Small intestine (tissue), 16 donors: ENCODE measurements at places on chromosomes 4 and X.

DNA sequence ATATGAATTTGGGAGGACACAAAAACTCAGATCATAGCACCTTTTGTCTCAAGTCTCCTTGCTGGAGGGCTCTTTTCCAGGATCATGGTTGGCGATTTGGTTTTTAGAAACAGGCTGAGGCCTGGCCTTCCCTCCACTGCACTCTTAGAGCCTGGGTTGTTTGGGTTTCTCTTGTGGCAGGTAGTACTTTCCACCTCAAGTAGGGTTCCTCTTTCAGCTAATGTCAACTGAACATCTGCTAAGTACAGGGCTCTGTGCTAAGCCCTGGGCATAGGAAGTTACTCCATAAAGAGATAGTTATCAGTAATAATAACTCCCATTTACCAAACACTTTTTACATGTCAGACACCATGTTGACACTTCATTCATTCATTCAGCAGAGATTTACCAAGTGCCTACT is 28.2 kb upstream of the APLN start:
- no peaks in the 10 kb centered on the region for H3K4me1 ChIP-seq
- no peak overlapping the region for H3K27ac ChIP-seq
- no peak overlapping the region for H3K4me3 ChIP-seq
- DNase-seq: no peak

GRCh38 chrX:12469296-12469695 is 321.9 kb upstream of the PRPS2 start:
- no peaks in the 10 kb centered on the region for H3K36me3 ChIP-seq
- H3K4me1 ChIP-seq: no peaks in the 10 kb centered on the region
- no peaks in the 10 kb centered on the region for H3K27me3 ChIP-seq
- no peak overlapping the region for H3K4me3 ChIP-seq

GRCh38 chrX:10902001-10902400 is 209.1 kb upstream of the HCCS start:
- no peak overlapping the region for H3K4me3 ChIP-seq
- H3K36me3 ChIP-seq: no peaks in the 10 kb centered on the region
- H3K4me1 ChIP-seq: no peaks in the 10 kb centered on the region
- H3K27ac ChIP-seq: no peak overlapping the region

DNA sequence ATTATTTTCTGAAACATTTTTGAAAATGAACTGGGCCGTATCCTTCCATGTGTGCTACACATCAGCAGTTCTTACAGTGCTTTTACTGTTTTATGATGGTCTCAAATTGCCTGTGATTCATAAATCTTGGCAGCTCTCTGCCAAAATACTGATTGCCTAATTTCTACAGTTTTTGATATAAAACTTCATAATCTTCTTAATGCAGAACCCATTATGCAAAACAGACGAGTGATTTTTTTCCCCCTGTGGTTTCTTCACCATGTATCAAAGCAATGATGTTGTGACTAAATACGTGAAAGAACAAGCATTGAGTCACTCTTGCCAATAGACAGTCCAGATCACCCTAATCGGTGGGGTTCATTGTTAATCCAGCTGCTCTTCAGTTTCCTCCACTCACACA is 156.4 kb upstream of the WDR1 start:
- no peak overlapping the region for H3K27ac ChIP-seq
- no peaks in the 10 kb centered on the region for H3K36me3 ChIP-seq
- H3K4me3 ChIP-seq: no peak overlapping the region
- H3K4me1 ChIP-seq: no peaks in the 10 kb centered on the region

DNA sequence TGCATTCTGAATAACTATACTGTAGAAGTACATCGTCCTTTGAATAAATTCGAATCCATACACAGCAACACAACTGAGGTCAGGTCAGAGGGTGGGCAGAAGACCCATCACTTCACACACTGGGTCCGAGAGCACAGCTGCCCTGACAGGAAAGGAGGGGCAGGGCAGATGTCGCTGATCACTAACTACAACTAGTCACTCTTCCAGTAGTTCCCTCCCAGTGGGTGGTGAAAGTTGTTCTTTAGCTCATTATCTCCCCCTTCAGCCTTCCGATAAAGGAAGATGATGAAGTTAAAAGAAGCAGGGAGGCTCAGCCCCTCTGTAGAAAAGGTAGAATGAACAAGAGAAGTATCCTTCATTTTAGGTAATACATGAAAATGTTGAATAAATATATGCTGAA is 278.9 kb downstream of the INPP4B start:
- no peaks in the 10 kb centered on the region for H3K4me1 ChIP-seq
- peak; percentile 68 for DNase-seq
- no peaks in the 10 kb centered on the region for H3K27me3 ChIP-seq
- peak overlapping the region; percentile 52 for H3K4me3 ChIP-seq
- H3K36me3 ChIP-seq: no peaks in the 10 kb centered on the region

DNA sequence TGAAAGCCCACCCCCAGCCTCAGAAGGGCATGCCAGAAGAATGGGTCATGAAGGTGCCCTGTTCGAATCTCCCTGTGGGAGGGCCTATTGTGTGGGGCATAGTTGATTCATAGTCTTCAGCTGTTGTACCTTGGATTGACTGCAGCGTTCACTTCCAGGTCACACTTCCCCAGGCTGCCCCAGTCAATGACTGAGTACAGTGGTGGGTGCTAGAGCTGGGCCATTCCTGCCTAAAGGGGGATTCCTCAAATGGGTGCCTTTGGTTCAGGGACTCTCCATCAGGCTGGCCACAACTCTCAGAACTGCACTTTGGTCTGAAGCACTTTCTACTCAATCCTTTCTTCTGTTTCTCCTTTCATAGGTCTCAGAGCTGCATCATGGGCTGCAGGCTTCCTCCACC is 35.0 kb upstream of the RASGEF1B start:
- no peak overlapping the region for H3K4me3 ChIP-seq
- H3K4me1 ChIP-seq: no peaks in the 10 kb centered on the region
- no peak overlapping the region for H3K27ac ChIP-seq
- no peaks in the 10 kb centered on the region for H3K36me3 ChIP-seq

DNA sequence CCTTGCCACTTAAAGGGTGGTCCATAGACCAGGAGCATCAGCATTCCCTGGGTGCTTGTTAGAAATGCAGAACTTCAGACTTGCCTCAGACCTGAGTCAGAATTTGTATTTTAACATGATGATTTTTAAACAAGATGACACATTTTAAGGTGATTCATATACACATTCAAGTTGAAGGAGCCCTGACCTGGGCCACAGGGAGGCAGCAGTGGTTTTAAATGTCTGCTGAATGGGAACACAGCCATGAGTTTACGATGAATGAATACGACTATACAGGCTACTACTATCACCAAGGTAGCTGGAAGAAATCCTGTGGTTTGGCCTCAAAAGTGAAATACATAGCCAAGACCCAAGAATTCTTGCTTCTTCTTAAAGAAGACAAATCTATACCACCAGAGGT is 2.9 kb downstream of the HDAC8 start:
- peaks cover 2% of the 10 kb centered on the region for H3K36me3 ChIP-seq
- no peaks in the 10 kb centered on the region for H3K27me3 ChIP-seq
- no peak overlapping the region for H3K4me3 ChIP-seq
- no peak for DNase-seq
- H3K27ac ChIP-seq: no peak overlapping the region
- H3K4me1 ChIP-seq: no peaks in the 10 kb centered on the region

- no peaks in the 10 kb centered on the region for H3K36me3 ChIP-seq
- DNase-seq: no peak
- no peak overlapping the region for H3K4me3 ChIP-seq
- no peaks in the 10 kb centered on the region for H3K27me3 ChIP-seq
- H3K4me1 ChIP-seq: no peaks in the 10 kb centered on the region
These were observed 21.6 kb downstream of the HTRA3 start for GRCh38 chr4:8291036-8291682.

DNA sequence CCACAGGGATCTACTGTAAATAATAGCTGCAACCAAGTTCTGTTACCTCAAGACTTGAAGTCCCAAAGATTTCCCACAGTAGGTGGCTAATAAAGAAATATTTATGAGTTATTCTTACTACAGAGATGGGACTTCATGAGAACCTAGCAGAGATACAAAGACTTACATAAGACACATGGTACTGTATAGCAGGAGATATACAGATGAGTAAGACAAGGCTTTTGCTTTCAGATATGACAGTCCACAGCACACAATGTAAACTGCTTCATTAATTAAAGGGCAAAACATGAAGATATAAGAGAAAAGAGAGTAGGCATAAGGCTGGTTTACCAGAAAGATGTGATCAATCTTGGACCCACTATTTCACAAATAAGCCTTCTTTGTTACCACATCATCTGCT is 6.6 kb downstream of the ANKRD17 start:
- H3K36me3 ChIP-seq: peaks cover 20% of the 10 kb centered on the region
- H3K27me3 ChIP-seq: no peaks in the 10 kb centered on the region
- no peak for DNase-seq
- no peak overlapping the region for H3K4me3 ChIP-seq

- H3K36me3 ChIP-seq: no peaks in the 10 kb centered on the region
- no peak overlapping the region for H3K4me3 ChIP-seq
- H3K27ac ChIP-seq: no peak overlapping the region
- no peak for DNase-seq
These were observed 73.1 kb upstream of the IL13RA1 start for GRCh38 chrX:118654331-118654730.

- H3K4me1 ChIP-seq: no peaks in the 10 kb centered on the region
- H3K36me3 ChIP-seq: no peaks in the 10 kb centered on the region
- no peak overlapping the region for H3K4me3 ChIP-seq
- no peak overlapping the region for H3K27ac ChIP-seq
- peak; percentile 0 for DNase-seq
These were observed 18.9 kb upstream of the SPANXN3 start for GRCh38 chrX:143536176-143536575.

DNA sequence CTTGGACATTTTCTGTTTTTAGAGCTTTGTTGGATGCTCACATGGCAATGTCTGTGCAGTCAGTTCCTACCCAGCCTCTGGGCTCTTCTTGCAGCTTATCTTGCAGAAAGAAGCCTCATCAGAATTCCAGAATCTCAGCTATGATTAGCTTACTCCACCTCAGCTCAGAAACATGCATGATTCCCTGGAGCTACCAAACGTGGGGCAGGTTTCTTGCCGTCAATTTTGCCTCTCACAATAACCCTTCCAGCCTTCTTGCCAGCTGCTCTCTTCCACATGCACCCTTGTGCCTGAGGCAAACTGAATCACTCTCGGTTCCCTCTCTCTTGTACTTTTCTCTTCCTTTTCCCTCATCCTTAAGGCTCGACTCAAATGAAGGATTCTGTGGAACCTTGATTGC is 141.4 kb downstream of the PTTG2 start:
- H3K27ac ChIP-seq: no peak overlapping the region
- no peaks in the 10 kb centered on the region for H3K4me1 ChIP-seq
- H3K4me3 ChIP-seq: no peak overlapping the region
- DNase-seq: no peak

- no peaks in the 10 kb centered on the region for H3K36me3 ChIP-seq
- H3K4me1 ChIP-seq: peaks cover 2% of the 10 kb centered on the region
- no peaks in the 10 kb centered on the region for H3K27me3 ChIP-seq
- no peak overlapping the region for H3K4me3 ChIP-seq
- no peak overlapping the region for H3K27ac ChIP-seq
These were observed 42.7 kb upstream of the PHEX start for GRCh38 chrX:21989384-21989783.

DNA sequence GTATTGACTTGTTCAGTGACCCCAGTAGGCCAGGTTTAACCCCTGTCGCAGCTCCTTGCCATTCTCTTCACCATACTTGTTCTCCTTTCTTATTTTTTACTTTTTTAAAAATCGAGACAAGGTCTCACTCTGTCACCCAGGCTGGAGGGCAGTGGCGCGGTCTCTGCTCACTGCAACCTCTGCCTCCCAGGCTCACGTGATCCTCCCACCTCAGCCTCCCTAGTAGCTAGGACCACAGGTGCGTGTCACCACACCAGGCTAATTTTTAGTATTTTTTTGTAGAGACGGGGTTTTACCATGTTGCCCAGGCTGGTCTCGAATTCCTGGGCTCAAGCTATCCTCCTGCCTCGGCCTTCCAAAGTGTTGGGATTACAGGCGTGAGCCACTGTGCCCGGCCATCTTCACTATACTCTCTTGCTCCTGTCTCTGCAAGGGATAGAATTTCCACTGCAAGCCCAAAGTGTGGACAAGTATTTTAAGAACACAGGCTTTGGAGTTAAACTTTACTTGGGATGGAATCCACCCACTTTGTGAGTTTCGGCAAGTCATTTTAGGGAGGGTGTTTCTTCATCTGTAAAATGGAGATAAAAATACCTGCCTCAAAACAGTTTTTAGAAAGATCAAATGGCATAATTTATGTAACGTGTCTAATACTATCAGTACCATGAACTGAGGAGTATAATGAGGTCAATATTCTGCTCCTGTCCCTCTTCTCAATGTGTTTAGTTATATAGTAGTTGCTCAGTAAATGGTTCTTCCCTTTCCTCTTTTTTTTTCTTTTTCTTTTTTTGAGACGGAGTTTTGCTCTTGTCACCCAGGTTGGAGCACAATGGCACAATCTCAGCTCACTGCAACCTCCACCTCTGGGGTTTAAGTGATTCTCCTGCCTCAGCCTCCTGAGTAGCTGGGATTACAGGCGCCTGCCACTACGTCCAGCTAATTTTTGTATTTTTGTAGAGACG is 973 bp downstream of the YIPF6 start:
- no peaks in the 10 kb centered on the region for H3K27me3 ChIP-seq
- H3K27ac ChIP-seq: no peak overlapping the region
- H3K4me3 ChIP-seq: peak overlapping the region; percentile 68
- peaks cover 4% of the 10 kb centered on the region for H3K36me3 ChIP-seq
- DNase-seq: no peak
- no peaks in the 10 kb centered on the region for H3K4me1 ChIP-seq

- no peaks in the 10 kb centered on the region for H3K27me3 ChIP-seq
- no peaks in the 10 kb centered on the region for H3K36me3 ChIP-seq
- no peak overlapping the region for H3K27ac ChIP-seq
- peak; percentile 24 for DNase-seq
These were observed 9.3 kb upstream of the GPRIN3 start for GRCh38 chr4:89316931-89317366.

GRCh38 chrX:103376979-103377324 is 614 bp downstream of the BEX3 start:
- H3K27ac ChIP-seq: peak overlapping the region; percentile 94
- H3K36me3 ChIP-seq: no peaks in the 10 kb centered on the region
- H3K4me1 ChIP-seq: no peaks in the 10 kb centered on the region
- no peaks in the 10 kb centered on the region for H3K27me3 ChIP-seq
- no peak for DNase-seq
- peak overlapping the region; percentile 50 for H3K4me3 ChIP-seq

DNA sequence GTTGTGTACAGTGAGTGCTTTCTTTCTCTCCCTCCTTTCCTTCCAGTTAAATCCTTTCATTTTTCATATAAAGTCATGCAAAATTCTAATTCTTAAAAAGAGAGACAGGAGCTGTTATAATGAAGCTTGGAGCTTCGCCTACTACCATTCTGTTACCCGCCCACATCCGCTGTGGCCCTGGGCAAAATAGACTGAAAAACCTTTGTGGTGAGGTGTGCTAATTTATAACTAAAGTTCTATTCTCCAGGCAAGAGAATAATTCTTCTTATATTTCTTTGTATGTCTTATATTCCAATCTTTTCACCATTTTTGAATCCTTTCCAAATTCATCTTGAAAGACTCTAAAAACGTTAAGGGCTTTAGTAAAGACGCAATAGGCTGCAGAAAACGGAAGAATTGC is 7.0 kb downstream of the QRFPR start:
- no peaks in the 10 kb centered on the region for H3K4me1 ChIP-seq
- no peaks in the 10 kb centered on the region for H3K27me3 ChIP-seq
- DNase-seq: no peak
- H3K36me3 ChIP-seq: no peaks in the 10 kb centered on the region
